ENCODE measurements at places on chromosomes 12 and 14.
A peak's percentile ranks its signal among the peaks of the same experiment; 100 is the strongest.

DNA sequence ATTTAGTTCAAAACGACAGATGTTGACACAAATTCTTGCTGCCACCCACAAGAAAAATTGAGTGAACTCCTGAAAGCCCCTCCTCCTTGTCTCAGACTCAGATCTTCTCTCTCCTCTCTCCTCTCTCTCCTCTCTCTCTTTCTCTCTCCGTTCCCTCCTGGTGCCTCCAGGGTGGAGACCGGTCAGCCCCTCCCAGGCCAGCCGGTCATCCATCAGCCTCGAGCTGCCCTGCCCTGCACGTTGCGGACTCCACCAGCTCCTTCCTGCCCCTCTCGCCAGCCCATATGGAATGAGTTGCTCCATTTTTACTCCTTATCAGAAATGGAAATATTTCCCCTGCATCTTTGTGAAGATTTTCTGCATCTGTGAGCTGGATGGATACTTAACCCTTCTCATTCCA is 103.8 kb downstream of the TBX5 start:
- no peak for DNase-seq

GRCh38 chr14:100060760-100061159 is 4.5 kb upstream of the EVL start:
- no peak for DNase-seq

DNA sequence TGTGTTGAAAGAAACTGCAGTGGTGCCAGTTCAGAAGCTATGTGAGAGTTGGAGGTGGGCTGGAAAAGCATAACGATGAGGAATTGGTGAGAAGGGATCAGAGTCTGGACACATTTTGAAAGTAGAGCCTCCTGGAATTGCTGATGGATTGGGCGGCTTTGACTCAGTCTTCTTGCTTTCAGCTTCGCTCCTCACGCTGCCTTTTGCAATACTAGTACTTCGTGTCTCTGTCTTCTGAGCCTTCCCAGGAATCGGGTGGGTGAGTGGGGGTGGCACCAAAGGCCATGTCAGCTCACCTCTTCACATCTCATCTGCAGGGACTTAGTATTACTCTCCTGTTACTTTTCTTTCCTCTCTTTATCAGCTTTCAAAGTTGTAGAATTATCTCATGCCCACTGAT is 101.6 kb upstream of the RFX4 start:
- DNase-seq, result no peak

GRCh38 chr12:27915021-27915420 is 57.5 kb downstream of the PTHLH start:
- peak; percentile 21 for DNase-seq

GRCh38 chr12:132657004-132657727 is 30.0 kb downstream of the POLE start:
- no peak for DNase-seq

DNA sequence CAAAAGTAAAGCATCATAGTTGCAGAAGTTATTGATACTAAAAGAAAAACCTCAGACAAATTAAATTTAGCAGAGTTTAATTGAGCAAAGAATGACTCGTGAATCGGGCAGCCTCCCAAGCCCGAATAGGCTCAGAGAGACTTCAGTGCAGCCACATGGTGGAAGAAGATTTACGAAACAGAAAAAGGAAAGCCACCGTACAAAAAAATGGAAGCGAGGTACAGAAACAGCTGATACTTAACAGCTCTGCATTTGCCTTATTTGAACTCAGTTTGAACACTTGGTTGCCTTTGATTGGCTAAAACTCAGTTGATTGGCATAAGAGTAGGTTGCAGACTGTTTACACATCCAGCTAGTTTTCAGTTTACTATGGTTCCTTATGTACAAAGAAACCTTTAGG is 12.9 kb downstream of the TTC9 start:
- no peak for DNase-seq

DNA sequence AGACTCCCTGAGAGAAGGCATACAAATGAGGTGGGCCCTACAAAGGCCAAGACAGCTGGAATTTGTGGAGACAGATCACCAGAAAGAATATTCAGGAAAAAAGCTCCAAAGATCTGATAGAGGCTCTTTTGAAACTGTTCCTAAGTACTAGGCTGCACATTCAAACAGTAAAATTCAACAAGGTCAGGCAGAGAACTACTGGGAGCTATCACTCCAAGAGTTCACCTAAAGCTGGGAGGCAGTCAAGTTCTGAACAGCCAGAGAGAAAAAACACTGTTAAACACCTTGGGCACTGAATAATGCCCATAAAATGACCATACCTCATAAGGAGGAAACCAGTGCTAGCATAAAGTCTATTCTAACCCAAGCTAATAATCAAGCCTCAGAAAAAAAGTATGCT is 28.6 kb downstream of the MED13L start:
- DNase-seq, result no peak

- DNase-seq, result no peak
Measured at GRCh38 chr12:86837246-86837645, 581.1 kb upstream of the MGAT4C start.

DNA sequence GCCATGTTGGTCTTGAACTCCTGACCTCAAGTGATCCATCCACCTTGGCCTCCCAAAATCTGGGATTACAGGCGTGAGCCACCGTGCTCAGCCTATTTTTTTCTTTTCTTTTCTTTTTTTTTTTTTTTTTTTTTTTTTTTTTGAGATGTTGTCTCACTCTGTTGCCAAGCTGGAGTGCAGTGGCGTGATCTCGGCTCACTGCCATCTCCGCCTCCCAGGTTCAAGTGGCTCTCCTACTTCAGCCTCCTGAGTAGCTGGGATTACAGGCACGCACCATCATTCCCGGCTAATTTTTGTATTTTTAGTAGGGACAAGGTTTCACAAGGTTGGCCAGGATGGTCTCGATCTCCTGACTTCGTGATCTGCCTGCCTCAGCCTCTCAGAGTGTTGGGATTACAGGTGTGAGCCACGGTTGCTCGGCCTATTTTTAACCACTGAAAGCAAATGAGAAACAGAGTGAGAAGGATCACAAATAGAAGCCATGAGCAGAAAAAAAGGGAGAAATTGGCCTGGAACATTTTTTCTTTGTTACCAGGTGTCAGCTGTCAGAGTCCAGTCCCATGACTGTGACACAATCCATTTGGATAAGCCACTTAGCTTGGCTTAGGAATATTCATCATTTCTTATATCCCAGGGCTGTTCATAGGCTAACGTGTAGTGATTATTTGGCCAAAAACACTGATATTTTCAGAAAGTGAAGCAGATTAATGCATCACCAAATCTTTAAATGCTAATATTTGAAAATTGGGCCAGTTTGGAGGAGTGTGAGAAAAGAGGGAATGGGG is 7.9 kb upstream of the NFKBIA start:
- DNase-seq, result no peak

DNA sequence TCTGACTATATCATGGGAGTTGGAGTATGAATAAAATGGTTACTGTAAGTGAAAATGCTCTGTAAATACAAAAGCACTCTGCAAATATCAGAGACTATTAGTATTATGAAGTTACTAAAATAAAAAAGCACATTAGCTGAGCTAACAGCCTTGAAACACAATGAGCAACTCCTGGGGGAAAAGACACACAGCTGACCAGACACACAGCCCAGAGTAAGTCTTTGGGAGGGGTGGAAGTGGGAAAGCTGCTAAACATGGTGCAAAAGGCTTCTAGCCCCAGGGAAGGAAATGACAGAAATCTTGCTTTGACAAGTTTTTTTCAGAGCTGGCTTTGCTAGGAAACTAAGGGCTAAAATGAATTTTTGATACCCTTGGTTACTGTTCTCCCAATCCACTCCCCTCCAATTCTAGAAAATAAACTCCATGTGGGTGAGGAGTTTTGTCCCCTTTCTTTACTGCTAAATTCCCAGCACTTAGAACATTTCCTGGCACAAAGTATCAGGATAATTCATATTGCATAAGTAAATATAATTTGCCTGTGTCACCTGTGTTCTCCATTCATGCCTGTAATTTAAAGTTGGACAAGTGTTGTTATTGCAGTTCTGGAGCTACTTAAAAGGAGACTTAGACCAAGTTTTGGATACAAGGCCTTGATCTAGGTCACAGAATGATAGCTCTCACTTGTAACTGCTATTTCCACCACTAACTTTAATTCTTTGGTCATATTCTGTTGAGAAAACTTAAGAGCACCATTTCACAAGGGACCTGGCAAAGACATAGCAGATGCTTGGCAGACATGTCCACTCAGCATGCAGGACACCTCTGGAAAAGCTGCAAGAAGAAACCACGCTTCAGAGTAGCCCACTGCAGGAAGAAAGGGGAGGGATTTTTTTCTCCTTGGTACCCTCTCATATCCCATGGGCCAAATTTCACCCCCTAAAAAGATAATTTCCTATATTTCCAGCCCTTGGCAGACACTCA is 19.0 kb upstream of the RAB3IP start:
- DNase-seq, result no peak

DNA sequence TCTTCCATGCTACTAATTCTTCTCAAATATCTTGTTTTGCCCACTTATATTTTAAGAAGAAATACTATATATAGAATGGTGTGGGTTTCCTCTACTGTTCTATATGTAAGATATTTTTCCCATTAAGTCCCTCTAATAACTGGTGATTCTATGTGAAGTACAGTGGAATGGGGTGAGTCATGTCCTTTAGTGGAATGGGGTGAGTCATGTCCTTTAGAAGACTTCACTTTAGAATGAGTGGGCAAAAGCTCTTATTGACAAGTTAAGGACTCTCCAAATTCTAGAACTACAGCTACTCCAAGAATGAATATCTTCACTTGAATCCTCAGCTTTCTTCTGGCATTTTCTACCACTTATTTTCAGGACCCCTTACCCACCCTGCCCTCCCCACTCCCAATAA is 349.9 kb downstream of the ETNK1 start:
- no peak for DNase-seq

All from muscle of arm (tissue), 14 donors.